Activated T-helper 17 cell treated with anti-CD3 and anti-CD28 coated beads, Interleukin-2, amount 50 U/mL, for 72 hours (primary cell): ENCODE measurements at places on chromosomes 11 and 22.

- no peaks in the 10 kb centered on the region for H3K36me3 ChIP-seq
- no peak for ATAC-seq
- no peak overlapping the region for H3K4me3 ChIP-seq
- H3K4me1 ChIP-seq = no peaks in the 10 kb centered on the region
These were observed 2.6 kb upstream of the NLRP10 start for GRCh38 chr11:7967826-7968225.

DNA sequence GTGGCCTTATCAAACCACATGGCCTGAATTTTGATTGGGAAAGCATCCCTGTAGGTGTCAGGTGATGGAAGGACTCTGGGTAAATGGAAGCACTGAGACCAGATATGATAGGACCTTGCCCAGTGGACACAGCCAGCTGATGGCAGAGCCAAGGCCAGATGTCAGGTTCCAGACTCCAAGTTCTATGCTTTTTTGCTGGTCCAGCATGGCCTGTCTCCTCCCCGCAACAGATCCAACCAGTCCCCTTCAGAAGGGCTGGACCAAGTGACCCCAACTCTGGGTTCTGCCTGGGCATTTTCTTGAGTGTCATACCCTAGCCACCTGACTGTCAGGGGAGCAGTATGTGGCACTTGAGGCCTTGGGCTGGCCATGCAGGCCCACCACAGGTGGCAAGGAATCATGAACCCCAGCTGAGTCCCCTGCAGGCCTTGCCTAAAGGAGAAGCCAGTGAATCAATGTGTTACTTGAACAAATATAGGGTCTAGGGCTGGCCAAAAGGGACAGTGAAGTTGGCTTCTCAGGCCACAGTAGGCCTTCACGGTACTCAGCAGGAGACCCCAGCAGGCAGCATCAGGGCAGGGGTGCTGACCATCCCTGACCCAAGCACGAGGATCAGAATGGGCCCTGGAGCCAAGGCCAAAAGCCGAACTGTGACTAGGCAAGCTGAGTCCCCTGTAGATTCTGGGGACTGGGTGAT lies 27.1 kb downstream of the KCNQ1OT1 start:
- no peaks in the 10 kb centered on the region for H3K4me1 ChIP-seq
- no peak for ATAC-seq
- no peak overlapping the region for H3K27ac ChIP-seq
- no peaks in the 10 kb centered on the region for H3K27me3 ChIP-seq
- no peak overlapping the region for H3K4me3 ChIP-seq

GRCh38 chr22:40525250-40525884 lies 111.2 kb downstream of the MRTFA start:
- H3K27me3 ChIP-seq = no peaks in the 10 kb centered on the region
- H3K36me3 ChIP-seq = peaks cover 6% of the 10 kb centered on the region
- no peak overlapping the region for H3K4me3 ChIP-seq
- peaks cover 14% of the 10 kb centered on the region for H3K4me1 ChIP-seq

DNA sequence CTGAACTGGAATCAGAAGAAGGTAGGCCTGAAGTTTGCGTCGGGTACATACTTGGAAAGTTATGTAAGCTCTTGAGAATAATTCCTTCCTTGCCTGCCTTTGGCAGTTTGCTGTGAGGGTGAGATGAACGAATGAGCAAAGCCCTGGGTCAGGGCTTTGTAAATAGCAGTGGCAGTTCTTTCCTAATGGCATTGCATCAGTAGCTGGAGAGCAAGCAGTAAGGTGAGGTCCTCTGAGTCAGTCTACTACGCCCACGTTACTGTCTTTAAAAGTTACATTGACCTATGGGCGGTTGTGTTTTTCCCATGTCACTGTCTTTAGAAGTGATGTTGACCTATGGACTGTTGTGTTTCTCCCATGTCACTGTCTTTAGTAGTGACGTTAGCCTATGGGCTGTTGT lies 179.1 kb upstream of the E2F8 start:
- no peak overlapping the region for H3K27ac ChIP-seq
- H3K4me3 ChIP-seq = no peak overlapping the region
- H3K27me3 ChIP-seq = peaks cover 19% of the 10 kb centered on the region
- no peak for ATAC-seq
- no peaks in the 10 kb centered on the region for H3K36me3 ChIP-seq

DNA sequence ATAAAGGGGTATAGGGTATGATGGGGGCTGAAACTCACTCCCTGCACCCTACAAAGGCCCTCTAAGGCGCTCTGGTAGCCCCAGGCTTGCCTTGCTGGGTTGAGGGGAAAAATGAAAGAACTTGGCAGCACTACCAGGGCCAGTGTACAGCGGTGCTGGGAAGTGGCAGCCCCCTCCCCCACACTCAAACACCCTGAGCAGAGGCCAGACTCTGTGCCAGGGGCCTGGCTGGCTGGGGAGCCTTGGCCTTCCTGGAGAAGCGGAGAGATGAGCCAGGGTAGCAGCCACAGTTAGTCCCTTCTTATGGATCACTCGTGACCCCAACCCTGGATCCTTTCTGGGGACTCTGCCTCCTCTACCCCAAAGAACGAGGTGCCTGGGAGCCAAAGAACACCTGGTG lies 2.7 kb downstream of the TMEM134 start:
- peak overlapping the region; percentile 97 for H3K4me3 ChIP-seq
- ATAC-seq = no peak
- no peak overlapping the region for H3K27ac ChIP-seq

DNA sequence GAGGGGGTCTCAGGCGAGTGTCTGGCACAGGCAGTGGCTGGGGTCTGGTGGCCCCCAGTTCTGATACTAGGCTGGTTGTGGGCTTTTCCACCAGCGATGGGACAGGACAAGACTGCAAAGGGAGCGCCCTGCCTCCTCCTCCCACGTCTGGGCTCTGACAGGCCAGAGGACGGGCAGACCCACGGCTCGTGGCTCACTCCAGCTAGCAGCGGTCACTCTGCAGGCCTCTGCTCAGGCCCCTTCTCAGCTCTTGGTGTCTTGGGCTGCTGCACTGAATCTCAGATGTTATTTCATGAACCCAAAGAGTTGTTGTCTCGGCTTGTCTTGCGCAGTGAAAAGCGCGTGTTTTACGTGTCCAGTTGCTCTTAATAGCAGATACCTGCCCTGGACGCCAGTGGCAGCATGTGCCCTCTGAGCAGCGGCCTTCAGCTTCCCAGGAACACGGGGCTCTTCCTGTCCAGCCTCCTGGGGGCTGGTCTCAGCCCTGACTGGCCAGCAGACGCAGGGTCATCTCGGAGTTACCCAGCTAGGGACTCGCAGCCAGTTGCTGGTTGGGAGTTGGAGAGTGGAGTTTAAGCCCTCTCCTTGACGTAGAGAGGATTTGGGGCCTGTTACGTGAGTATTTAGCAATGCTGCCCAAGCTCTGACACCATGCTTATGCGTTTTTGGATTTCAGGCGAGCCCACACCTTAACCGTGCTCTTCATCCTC lies 9.6 kb downstream of the PTDSS2 start:
- no peak for ATAC-seq
- no peaks in the 10 kb centered on the region for H3K27me3 ChIP-seq
- no peak overlapping the region for H3K4me3 ChIP-seq

DNA sequence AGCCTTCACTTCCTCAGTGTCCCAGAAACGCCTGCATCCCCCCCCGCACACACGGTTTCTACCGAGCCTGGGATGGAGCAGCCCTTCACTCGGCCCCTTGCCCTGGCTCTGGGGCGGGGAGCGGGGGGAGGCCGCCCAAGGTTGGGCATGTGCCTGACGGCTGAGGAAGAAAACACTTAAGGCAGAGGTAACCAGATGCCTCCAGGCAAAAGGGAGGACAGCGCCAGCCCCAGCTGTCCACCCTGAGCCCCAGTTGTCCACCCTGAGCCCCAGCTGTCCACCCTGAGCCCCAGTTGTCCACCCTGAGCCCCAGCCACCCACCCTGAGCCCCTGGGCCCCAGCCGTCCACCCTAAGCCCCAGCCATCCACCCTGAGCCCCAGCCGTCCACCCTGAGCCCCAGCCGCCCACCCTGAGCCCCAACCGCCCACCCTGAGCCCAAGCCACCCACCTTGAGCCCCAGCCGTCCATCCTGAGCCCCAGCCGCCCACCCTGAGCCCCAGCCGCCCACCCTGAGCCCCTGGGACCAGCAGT lies 3.8 kb upstream of the TTLL8 start:
- no peak overlapping the region for H3K4me3 ChIP-seq
- H3K4me1 ChIP-seq = no peaks in the 10 kb centered on the region
- H3K27me3 ChIP-seq = peaks cover 12% of the 10 kb centered on the region
- no peak overlapping the region for H3K27ac ChIP-seq

GRCh38 chr22:22460635-22461034 lies 47.9 kb downstream of the ZNF280B start:
- H3K27me3 ChIP-seq = peaks cover 38% of the 10 kb centered on the region
- no peaks in the 10 kb centered on the region for H3K4me1 ChIP-seq
- no peaks in the 10 kb centered on the region for H3K36me3 ChIP-seq
- no peak overlapping the region for H3K27ac ChIP-seq
- H3K4me3 ChIP-seq = no peak overlapping the region
